AG10803 (cell line): ENCODE measurements at places on chromosomes 5 and 9.

DNA sequence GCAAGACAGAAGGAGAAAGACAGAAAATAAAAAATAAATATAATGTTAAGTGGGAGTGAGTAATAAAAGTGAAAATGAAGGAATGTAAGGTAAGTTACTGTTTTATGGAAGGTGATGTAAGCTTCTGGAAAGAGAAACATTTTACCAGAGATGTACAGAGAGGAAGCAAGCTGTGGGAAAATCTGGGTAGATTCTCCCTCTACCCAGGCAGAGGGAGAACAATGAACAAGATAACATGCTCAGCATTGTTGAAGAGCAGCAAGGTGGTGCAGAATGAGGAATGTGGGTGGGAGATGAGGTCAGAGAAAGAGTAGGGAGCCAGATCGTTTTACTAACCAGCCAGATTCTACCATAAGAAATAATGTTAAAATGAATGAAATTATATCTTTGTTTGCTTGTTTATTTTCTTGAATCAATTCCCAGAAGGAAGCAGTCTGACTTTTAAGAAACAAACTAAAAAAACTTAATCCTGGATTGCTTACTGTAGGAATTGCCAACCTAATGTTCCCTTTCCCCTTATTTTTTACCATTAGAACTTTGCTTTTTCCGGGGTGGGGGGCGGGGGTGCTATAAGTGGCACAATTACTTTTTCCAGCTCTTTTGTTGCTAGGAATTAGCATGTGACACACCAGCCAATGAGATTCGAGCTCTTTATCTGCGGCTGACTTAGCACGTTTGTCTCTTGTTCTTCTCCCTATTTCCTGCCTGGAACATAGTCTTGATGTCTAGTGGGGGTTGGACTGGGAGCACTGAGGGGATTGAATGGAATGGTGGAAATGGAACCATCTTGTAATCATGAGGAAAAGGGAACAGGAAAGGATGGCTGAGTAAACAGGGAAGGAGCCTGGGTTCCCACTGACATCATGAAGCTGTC, 356.7 kb downstream of the TMEM167A start:
- no peak for DNase-seq

DNA sequence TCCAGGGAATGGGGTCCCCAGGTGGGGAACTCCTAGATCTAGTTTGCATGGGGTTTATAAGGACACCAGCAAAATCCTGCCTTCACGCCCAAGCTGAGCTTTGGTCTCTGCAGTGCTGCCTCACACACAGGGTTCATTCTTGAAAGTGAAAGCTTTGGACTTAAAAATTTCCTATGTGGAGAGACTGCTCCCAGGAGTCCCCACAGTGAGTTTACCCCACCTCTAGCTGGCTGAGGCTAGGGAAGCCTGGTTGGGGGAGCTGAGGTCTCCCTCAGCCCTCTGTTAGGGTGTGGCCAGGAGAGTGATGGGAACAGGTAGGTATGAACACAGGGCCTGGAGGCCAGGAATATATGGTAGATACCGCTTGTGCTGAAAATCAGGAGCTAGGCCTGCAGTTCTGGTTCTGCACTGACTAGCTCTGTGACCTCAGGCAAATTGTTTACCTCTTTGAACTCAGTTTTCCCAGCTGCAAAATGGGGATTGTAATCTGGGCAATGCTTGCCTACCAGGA, 41.5 kb upstream of the LARP1 start:
- DNase-seq = no peak

GRCh38 chr9:19032406-19032805, 603 bp downstream of the SAXO1 start:
- DNase-seq = no peak

GRCh38 chr9:108168236-108168850, 678.8 kb upstream of the KLF4 start:
- DNase-seq = peak; percentile 98

DNA sequence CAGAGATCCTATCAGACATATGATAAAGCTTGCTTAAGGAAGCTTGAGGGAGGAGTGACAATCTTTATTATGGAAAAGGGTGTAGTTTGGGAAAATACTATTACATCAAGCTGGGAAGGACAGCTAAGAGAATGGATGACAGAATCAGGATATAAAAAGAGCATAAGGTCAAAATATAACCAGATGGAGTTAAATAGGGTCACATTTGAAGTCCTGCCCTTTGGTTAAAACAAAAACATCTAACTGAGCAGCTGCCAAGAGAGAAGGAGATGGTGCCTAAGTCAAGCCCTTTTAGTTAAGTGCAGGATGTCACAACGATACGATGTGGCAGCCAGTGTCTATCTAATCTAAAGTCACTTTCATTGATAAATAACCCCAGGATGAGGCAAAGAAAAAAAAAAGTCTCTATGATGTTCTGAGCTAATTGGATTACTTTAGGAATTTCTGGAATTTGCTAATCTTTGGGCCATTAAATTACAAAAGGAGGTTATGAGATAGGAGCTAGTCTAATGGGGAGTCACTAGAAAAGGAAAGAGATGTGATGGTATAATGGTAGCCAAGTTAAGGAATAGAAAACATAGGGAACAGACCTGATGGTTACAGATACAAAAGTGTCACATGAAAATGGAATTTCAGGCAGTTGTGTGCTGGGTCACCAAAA, 365.2 kb downstream of the PDE4D start:
- no peak for DNase-seq

GRCh38 chr9:16679327-16679821, 191.1 kb downstream of the BNC2 start:
- peak; percentile 80 for DNase-seq

GRCh38 chr5:160694896-160695295, 157.1 kb downstream of the ATP10B start:
- no peak for DNase-seq

DNA sequence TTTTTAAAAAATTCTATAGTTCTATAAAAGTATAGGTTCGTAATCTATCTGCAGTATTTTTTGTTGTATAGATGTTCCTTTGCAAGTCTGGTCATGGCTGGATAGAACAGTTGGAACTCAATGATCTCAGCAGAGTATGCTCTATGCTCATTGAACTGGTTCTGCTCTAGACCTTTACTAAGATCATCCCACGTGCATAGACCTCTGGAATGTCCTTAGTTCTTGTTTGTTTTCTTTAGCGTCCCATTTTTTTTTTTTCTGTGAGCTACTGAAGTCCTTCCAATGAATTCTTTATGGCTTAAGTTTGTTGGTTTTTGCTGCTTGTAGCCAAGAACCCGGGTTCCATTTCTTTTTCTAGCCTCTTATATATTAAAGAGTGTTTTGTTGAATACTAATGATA, 3.5 kb downstream of the TMEM38B start:
- no peak for DNase-seq
